ENCODE measurements at places on chromosomes 7 and 10.

DNA sequence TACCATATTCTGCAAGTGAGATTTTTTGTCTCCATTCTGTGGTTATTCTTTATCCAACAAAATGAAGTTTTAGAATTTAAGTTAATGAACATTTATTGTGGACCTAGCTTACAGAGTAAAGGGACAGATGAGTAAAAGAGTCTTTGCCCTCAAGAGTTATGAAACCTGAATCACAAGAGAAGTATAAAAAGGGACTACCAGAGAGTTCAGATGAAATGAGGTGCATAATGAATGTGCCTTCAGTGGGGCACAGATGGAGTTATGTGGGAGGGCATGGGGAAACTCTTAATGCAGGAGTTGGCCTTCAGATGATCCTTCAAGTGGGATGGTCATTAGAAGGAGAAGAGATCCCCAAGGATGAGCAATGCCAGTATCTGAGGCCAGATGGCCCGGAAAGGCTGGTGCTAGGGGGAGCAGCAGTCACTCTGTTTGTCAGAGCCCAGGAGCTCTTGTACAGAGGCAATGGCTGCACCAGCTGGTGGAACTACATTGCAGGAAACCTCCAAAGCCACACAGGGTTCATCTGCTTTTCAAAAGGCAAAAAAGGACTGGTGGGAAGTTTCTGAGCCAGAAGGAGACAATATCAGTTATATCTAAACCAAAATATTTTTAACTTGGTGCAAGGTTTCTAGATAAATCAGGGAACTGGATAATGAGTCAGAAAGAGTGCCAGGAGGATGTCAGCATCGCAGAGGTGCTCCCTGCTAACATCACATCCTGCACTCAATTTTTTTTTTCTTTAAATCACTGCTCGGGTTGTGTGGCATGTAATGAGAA, 162.0 kb downstream of the KLF6 start:
- DNase-seq, result no peak

DNA sequence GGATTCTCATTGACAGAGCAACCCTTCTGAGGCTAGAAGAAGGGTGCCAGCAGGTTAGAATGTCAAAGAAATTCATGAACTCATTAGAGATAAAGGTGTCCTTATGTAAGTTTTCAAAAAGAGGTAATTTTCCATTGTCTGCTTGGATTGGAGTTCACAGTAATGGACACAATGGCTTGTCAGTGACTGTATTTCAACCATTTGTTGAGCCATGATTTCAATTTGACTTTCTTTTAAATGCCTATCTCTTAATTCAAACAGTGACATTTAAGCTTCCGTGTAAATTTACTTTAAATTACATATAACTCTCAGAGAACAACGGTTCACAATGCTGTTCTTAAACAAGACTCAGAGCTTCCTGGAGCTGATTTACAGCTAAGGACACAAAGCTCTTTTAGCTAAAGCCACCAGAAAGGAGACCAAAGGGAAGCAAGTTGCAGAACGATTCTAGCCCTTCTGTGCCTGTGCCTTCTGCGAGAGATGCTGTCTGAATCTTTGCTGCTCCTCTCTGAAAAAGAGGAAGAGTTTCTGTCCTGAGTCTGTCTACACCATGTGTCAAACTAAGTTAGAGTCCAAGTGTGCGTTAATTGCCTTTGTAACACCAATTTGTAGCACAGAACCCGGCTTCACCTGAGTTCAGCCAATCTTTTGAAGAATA, 42.2 kb upstream of the PFKP start:
- DNase-seq, result no peak

DNA sequence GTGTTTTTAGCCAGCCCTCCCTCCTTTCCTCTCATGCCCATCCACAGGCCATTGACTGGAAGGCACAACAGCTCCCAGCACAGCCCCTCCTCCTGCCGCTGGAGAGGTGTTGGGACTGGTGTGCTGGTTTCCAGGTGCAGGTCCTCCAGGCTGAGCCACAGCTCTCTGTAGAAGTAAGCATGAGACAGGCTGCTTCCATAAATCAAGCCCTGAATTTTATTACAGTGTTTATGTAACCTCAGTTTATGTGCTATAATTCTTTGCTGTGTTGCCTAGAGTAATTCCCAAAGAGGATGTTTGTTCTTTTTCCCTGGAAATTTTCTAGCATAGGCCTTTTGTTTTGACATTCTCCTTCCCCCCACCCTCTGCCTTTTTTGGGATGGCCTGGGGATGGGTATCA, 445.8 kb downstream of the AUTS2 start:
- no peak for DNase-seq

DNA sequence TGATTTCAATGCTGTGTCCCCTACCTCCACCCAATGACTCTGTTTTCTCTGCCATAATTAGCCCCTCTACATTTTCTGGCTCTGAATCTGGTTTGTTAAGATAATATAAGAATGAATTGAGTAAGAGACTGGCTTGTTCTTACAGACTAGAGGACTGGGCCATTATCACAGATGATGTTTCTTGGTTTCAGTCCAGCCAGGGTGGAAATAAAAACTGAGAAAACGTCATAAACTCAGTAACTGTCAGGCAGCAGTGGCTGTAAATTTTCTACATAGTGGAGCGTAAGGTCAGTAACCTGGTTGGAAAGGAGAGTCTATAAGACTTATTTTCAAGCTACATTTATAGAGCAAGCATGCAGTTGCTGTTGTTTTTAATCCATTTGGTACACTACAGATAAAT, 485.4 kb downstream of the HTR7 start:
- no peak for DNase-seq

GRCh38 chr10:63013755-63014154, 119.4 kb upstream of the NRBF2 start:
- DNase-seq, result no peak

- no peak for DNase-seq
Measured at GRCh38 chr10:666237-667012, 23.0 kb downstream of the DIP2C start.

- DNase-seq, result no peak
Measured at GRCh38 chr10:109037978-109038377, 885.3 kb downstream of the XPNPEP1 start.

GRCh38 chr7:84477786-84478478, 283.3 kb upstream of the SEMA3A start:
- DNase-seq, result no peak

DNA sequence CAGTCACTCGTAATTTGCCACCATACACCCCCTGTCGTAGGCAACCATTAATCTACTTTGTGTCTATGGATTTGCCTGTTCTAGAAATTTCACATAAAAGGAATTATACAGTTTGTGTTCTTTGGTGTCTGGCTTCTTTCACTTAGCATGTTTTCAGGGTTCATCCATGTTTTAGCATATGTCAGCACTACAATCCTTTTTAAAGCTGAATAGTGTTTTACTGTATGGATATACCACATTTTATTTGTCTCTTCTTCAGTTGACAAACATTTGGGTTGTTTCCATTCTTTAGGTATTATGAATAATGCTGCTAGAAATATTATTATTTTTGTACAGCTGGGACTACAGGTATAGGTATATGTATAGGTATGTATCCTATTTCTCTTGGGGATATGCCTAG, 17.4 kb upstream of the SVIL start:
- no peak for DNase-seq

DNA sequence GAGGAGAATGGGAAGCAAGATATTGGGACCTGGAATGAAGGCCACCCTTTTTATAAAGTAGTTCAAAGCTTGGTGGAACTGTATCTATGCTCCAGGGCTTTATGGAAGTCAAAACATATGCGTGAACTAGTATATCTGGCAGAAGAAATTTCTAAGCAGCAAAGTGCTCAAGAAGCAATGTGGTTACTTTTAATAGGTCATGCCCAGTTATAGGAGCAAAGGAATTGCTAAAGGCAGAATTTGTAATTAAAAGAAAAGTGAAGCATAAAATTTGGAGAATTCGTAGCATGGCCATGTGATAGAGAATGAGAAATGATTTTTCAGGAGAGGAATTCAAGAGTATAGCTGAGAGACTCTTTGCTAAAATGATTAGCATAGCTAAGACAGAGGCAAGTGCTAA, 1110.4 kb downstream of the XPNPEP1 start:
- no peak for DNase-seq

- no peak for DNase-seq
Measured at GRCh38 chr7:2211259-2211880, 21.4 kb downstream of the MAD1L1 start.

DNA sequence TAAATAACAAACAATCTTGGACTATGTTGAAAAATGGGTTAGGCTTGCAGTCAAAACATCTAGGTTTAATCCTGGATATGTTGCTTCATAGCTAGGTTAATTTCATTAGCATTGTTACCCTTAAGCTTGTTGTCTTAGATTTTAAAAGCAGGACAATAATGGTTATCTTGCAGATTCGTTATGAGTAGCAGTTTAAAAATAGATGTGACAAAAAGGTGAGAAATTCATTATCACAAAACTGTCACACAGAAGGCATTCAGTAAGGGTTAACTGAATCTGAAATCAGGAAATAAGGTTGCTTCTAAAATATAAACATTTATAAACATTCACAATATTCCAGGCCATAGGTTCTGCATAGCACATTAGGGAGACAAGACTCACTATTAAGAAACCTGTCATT, 429.2 kb upstream of the ETV1 start:
- DNase-seq, result no peak

DNA sequence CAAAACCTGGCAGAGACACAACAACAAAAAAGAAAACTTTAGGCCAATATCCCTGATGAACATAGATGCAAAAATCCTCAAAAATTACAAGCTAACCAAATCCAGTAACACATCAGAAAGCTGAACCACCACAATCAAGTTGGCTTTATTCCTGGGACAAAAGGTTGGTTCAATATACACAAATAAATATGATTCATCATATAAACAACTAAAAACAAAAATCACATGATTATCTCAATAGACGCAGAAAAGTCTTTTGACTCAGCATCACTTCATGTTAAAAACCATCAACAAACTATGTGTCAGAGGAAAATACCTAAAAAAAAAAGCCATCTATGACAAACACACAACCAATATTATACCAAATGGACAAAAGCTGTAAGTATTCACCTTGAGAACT, 283.5 kb downstream of the THSD7A start:
- no peak for DNase-seq

DNA sequence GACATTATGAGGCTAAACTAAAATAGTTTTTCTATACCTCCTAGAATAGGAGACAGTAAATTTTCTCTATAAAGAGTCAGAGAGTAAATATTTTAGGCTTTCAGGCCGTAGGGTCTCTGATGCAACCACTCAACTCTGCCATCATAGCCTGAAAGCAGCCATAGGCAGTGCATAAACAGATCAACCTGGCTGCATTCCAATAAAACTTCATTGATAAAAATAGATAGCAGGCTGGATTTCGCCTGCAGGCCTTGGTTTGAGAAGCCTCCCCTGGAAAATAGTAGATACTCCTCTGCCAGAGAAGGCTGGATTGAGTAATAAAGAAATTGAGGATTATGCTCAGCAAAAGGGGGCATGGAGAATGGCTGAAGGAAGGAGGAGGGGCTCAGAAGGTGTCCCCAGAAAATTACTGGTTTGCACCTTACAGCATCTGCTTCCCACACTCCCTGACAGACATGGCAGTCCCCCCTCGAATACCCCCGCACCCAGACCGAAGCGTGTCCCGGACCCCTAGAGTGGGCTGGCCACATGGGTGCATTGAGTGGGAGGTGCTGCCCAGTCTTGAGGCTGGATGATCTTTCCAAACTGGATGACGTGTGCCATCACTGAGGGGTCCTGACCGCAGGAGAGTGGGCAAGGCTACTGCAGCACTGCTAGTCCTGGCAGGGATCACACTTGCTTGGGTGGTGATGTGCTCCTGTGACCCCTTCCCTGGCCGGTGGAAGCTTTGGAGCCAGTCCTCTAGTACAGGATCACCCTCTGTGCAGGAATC, 126.6 kb downstream of the PTPN20 start:
- DNase-seq, result no peak

- no peak for DNase-seq
Measured at GRCh38 chr10:65496541-65496940, 1429.3 kb upstream of the LRRTM3 start.

GRCh38 chr10:525565-526315, 163.7 kb downstream of the DIP2C start:
- no peak for DNase-seq

DNA sequence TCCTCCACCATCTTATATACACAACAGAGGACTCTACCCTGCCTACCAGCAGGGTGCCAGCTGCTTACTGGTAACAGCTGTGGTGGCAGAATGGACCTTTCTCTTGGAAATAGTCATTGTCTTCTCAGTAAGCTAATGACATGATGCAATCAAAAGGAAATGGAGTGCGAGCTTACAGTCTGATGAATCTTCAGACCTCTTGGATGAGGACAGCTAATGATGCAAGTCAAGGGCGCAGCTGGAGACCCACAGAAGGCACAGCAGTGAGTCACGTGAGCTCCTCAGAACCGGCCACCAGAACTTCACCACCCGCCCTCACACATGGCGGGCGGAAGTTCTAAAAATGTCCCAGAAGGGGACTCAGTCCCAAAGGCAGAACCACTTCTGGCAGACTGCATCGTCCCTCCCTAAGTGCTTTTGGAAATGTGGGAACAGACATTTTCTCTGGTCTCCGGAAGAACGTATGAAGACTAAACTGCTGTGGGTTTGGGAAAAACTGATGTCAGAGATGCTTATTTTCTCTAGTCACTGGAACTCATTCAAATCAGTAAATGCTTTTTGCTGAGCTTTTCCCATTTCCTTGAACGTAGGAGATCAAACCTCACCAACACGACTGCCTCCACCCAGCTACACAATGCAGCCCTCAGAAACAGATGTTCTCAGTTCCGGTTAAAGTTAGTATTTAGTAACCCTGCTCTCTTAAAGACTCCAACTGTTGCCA, 96.4 kb downstream of the FAS start:
- no peak for DNase-seq

DNA sequence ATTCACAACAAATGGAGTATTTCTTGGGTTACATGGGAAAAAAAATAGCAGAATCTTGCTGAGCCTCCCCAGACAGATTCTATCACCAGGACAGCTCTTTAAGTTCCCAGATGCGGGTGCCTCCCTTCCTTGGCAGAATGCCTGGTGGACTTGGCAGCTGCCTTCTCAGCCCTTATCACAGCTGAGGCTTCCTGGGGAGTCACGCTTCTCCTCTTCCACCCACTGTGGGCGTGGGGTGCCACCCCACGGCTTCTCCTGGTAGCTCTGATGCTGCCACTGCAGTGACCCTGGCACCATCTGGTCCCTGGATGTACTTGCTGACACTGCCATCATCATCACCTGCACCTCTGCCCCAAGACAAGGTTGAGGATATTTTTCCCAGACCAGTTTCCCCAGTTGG, 16.2 kb upstream of the NME8 start:
- peak; percentile 92 for DNase-seq

DNA sequence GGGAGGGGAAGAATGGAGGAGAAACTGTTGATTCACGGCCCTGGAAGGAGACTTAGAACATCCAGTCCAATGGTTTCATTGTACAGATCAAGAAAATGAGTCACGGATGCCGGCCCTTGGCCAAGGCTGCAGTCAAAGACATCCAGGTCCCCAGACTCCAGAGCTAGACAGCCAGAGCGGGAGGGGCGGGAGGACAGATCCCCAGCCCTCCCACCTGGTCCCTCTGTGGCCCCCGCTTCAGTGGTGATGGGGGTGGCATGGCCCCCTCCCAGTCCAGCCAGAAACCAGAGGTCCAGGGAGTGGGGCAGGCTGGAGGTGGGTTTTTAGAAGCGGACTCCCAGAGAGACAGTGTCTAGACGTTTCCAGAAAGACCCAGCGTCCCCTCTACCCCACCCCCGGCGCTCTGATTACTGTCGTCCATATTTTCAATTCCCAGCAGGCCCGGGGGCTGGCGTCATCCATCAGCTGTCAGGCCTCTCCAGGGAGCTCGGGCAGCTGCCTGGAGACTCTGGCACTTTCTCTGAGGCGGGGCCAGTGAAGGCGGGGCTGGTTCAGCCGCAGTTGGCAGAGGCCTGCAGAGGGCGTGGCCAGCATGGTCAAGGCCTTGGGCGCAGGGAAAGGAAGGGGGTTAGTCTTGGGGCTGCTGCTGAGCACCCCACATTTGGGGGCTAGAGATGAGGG, 8.0 kb upstream of the HSPB1 start:
- DNase-seq, result peak; percentile 87
